Tibial artery (tissue), 4 donors: ENCODE measurements at places on chromosomes 4 and X.

GRCh38 chrX:100379388-100379986 is 30.6 kb downstream of the PCDH19 start:
- no peak for DNase-seq

GRCh38 chr4:138255917-138256597 is 13.9 kb upstream of the SLC7A11 start:
- DNase-seq = no peak

DNA sequence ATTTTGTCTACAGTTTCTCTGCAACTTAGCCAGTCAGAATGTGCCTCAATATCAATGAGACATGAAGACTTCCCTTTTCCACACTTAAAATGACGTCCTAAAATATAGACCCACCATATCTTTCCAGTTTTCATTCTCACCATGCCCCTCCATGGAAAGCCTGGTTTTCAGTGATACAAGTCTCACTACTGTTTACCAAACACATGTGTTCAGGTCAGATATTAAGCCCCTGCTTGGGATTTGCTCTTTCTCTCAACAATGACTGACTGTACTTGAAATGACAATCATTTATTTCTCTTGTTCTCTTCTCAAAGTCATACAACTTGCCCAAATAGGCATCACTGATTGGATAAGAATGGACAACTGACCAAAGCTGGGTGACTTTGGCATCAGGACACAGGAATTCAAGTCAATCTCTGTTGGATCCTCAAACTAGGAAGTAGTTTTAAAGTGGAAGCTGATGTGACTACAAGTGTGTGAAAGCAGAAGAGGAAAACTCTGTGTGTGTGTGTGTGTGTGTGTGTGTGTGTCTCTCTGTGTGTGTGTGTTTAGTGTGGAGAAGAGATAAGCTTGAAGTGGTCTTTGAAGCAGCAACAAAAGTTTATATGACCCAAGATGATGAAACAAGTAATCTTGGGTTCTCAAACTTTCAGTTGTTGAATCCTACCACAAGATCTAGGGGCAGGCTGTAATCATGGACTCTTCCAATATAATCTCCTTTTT is 217.4 kb upstream of the FGF13 start:
- DNase-seq = no peak

DNA sequence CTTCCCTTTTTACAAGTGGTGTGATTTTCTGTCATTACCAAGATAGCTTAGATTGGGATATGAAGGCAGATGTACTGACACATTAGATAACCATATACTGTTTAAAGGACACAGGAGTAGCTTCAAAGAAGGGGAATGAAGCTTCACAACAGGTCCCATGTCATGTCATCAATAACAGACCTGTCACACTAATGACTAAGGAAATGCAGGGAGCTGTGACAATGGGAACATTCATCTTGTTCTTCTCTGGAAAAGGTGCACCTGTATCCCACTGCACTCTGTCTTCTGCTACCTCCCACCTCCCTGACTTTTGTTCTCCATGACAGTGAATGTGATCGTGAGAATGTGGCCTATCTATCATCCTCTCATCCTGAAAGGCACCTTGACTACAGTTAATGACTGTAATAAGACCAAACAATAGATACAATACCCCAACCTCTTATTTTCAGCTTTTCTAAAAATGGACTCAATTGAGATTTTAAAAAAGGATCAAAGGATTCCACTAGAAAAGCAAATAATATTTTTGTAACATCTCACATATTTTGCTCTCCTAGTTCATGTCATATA is 472.5 kb downstream of the STPG2 start:
- no peak for DNase-seq
